ENCODE measurements at places on chromosomes 1 and 21.

DNA sequence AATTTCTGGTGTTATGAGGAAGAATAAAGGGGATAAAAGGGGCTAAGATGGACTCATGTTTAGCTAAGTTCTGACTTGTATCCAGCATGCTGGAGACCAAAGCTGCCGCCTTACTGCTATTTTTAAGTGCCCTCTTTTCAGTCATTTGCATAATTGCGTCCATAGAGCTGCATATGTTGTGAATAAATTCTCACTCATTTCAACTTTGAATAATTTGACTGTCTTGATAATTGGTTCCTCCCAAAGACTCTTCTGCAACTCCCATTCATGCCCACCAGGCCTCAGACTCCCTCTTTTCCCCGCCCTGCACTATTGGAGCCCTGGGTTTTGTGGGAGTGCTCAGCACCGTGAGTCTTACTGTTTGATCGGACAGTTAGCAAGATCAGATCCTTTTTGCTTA, 45.0 kb downstream of the KIAA0040 start:
- DNase-seq, result no peak

DNA sequence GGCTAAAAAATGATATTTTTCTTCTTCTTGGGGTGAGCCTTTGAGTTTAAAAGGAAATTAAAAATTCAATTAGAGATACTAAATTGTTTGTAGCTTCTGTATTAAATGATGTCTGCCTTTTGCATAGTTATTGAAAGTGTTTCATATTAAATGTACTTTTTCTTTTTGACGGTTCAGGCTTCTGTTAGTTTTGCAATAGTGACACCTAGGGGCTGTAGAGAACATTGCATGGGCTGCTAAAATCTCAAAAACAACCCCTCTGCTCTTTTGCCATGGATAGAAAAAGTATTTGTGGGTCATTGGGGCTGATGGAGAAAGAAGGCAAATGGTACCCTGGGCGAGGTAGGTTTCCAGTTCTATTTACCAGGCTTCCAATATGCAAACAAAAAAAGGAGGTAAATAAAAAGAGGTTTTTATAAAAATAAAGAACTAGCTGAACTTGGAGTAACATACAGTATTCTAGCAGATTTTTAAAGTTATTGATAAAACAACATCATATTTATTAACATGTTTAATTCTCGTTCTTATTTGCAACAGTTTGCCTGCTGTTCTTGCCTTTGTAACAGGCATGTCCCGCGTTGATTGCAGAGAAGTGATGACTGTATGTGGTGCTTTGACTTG, 115.4 kb upstream of the HOOK1 start:
- no peak for DNase-seq

DNA sequence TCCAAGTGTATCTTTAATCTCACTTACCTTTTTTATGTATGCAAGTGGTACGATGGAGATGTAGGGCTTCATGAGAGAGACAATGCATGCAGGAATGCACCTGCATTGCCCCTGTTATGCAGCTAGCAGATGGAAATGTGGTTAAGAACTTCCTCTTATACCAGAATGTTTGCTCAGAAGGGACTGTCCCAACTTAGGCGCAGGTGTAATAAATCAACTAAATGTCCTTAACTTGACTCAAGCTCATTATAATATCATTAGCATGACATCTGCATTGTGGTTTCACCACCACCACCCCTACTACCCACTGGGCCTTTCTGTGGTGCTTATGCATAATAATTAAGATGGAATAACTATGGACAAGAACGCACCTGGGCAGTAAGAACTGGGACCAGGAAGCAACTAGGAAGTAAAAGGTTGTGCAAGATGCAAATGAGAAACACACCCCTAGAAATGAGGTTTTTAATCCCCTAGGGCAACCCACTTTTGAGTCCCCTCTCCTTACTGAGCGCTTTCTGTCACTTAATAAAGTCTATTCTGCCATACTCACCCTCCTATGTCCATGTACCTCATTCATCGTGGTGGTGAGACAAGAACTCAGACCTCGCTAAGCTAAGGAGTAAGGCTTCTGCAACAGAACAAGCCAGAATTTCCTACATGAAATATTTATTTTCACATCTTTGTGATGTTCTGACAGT, 1103.3 kb upstream of the B3GALT2 start:
- DNase-seq, result no peak

- DNase-seq, result no peak
These were observed 44.8 kb downstream of the USP25 start for GRCh38 chr21:15774590-15774989.

- DNase-seq, result no peak
These were observed 11.2 kb downstream of the RCAN1 start for GRCh38 chr21:34603710-34604057.

DNA sequence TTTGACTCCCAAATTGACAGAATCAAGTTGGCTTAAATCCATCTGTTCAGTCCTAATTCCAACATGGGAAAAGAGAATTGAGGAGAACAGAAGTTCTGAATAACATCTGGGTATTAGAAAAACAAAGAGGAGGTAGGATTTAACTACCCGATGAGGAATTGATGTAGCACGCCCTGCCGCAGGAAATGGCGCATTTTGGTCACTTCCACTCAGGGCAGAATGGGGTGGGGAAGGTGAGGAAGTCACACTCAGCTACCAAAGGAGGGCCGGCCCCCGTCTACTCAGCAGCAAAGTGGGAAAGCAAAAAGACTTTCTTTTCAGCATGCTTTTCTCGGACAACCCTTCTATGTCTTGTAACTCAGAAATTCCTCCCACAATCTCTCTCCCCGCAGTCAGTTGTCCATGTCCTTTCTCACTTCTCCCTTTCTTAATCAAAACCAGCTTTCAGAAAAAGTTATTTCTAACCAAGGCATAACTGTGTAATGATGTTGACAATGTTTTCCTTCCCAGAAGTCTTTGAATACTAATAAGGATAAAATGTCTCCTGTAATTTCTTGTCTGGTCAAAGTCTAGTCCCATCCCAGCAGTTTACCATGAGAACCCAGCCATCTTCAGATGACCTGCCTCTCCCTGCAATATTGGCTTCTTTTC, 60.5 kb upstream of the SIPA1L2 start:
- DNase-seq, result no peak

- DNase-seq, result no peak
These were observed 15.5 kb downstream of the DPYD start for GRCh38 chr1:97905141-97905940.

DNA sequence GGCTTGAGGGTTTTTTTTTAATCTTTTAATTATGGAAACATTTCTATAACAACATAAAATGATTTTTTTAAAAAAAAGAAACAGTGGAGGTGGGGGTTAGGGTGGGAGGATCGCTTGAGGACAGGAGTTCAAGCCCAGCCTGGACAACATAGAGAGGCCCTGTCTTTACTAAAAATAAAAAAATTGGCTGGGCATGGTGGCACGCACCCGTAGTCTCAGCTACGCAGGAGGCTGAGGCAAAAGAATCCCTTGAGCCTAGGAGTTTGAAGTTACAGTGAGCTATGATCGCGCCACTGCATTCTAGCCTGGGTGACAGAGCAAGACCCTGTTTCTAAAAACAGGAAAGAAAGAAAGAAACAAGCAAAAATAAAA, 32.2 kb upstream of the RNF11 start:
- DNase-seq, result no peak

DNA sequence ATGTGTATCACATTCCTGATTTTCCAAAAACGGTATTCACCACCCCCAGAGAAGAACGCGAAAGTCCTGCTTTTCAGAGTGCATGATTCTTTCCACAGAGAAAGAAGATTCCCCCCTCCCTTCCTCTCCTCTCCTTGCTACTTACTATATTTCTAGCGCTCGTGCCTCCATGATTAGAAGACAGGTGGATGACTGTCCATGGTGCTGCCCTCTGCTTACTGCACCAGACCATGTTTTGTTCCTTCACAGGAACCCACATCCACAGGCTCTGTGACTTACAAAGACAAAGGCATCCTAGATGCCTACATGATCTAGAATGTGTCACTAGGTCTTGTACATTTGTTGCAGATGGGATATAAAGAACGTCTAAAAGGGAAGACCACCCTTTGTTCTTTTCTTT, 49.1 kb upstream of the ZNF648 start:
- no peak for DNase-seq

GRCh38 chr21:35145626-35146233, 96.6 kb upstream of the RUNX1 start:
- peak; percentile 24 for DNase-seq

DNA sequence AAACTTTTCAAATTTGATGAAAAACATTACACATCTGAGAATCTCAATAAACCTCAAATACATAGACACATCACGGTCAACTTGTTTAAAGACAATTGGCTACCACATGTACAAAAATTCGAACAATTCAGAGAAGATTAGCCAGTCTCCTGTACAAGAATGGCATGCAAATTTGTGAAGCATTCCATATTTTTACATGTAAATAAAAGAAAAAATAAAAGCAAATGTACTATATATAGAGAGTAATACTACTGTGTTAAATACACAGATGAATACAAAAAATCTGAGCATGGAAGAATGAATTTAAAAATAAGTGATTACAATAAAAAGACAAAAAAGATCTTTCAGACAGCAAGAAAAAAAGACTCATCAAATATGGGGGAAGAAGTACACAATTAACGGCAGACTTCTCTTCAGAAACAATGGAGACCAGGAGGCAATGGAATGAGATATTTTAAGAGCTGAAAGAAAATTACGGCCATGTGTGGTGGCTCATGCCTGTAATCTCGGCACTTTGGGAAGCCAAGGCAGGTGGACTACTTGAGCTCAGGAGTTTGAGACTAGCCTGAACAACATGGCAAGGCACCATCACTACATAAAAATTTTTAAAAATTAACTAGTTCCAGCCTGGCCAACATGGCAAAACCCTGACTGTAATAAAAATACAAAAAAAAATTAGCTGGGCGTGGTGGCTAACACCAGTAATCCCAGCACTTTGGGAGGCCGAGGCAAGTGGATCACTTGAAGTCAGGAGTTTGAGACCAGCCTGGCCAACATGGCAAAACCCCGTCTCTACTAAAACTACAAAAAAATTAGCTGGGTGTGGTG, 23.2 kb downstream of the HAX1 start:
- no peak for DNase-seq

GRCh38 chr1:22259551-22260282, 116.8 kb upstream of the WNT4 start:
- DNase-seq, result no peak

DNA sequence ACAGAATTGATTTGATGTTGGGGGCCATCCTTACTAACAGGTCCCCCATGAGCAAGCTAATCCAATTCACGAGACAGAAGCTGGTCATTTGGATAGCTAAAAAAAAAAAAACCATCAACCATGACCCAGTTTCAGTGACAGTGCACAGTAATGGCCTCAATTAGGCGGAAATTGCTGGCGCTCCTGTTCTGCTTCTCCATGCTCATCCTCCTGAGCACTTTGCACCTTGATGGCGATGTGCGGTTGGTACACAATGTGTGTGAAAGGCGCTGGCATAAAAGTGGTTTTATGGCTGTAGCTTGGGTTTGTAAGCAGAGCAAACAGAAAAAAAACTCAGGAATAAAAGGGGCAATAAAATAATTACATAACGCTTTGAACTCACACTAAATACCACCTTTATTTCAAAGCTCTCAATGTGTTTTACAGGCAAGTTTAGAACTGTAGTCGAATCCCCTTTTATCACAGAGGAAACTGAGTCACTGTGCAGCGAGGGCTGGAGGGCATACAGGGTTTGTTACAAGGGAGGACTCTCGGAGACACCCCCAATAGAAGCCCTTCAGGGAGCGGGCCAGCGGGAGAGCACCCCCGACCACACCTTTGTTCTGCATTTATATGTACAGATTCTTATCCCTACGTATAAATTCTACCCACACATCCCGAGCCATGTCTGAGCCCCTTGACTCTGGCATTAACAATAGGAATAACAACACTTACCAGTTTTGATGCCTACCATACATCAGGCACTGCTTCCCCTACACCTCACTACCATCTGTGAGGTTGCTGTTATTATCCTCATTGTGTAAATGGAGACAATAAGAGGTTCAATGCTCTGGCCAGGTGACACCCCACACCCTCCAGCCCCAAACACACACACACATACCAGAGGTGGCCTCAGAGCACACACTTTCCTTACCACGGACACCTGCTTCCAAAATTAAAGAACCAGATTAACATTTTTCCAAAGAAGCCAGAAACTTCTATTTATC, 213.5 kb upstream of the IRF2BP2 start:
- DNase-seq, result no peak

GRCh38 chr1:167800251-167800650, 78.5 kb downstream of the MPZL1 start:
- no peak for DNase-seq

- DNase-seq, result no peak
These were observed 305.3 kb downstream of the KCNT2 start for GRCh38 chr1:196302981-196303380.

DNA sequence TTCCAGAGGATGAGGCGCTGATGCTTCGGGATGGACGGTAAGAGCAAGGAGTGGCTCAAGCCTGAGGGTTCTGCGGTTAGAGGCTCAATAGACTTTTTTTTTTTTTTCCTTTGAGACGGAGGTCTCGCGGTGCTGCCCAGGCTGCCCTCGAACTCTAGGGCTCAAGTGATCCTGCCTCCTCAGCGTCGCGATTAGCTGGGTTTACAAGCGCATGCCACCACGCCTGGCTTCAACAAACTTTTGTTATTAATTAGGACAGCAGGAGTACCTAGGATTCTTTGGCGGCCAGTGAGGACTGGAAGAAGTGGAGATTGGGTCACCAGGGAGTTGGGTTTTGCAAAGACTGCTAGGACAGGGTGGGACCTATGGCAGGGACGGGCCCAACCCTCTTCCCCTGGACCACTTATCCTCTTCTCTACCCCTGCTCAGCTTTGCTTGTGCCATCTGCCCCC, 587 bp downstream of the SCNM1 start:
- DNase-seq, result no peak

GRCh38 chr1:158819461-158820443, 11.4 kb upstream of the MNDA start:
- DNase-seq, result no peak

DNA sequence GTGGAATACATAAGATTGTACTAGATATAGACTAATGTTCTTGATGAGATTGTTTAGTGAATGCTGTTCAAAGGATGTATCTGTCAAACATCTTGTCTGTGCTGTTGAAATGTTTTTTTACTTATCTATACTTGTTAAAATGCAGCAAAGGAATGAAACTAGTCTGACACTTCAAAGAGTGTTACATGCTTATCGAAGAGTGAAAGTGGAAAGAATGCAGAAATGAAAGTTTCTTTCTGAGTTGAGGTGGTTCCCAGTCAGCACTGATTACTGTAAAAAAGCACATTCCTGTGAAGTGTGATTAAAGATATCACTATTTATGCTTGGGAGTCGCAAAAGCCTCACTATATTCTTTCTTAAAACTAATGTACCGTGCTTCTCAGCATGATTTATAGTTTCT, 1225.2 kb downstream of the NCAM2 start:
- no peak for DNase-seq

DNA sequence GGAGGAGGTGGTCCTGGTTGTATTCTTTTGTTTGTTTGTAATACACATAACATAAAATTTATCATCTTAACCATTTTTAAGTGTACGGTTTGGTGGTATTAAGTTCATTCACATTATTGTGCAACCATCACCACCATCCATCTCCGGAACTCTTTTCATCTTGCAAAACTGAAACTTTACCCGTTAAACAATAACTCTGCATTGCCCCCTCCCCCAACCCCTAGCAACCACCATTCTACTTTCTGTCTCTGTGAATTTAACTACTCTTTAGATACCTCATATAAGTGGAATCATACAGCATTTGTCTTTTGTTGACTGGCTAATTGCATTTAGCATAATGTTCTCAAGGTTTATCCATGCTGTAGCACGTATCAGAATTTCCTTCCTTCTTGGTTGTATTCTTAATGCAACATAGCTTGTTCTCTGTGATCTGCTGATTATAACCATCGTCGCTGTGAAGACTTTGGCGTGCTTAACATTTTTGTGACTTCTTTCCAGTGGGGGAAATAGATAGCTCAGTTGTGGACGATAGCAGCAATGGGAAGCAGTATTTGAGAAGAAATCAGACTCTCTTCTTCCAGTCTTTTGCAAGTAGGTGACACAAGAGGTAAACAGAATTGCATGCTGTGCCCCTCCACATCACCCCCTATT, 117.5 kb upstream of the HOOK1 start:
- no peak for DNase-seq
